ENCODE measurements at places on chromosomes 13 and 19.

- DNase-seq = peak; percentile 38
Measured at GRCh38 chr19:36638862-36639510, 27.7 kb downstream of the ZNF461 start.

DNA sequence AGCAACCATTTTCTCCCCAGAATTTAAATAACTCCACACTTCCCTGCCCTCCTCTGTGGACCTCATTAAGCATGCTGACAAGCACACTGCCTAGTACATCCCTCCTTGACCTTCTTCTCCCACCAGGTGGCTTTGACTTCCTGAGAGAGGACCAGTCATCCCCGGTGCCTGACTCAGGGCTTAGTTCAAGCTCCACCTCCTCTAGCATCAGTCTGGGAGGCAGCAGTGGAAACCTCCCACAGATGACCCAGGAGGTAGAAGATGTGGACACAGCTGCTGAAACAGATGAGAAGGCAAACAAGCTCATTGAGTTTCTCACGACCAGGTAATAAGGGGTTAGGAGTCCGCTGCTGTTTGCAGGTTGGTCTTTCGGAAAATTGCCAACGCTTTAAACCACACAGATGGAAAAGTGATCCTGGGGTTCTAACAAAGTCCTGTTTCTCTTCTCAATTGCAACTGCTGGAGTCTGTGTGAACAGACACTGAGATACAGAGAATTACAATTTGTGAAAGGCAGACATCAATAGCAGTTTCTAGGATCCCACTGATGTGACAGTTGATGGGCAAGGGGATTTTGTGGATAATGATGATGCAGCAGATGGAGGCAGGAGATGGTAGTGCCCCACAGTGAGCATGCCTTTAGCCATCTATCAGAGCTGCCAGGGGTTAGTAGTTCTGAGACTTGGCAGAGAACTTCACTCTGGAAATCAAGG, 86.7 kb downstream of the ZAR1L start:
- DNase-seq = peak; percentile 73

DNA sequence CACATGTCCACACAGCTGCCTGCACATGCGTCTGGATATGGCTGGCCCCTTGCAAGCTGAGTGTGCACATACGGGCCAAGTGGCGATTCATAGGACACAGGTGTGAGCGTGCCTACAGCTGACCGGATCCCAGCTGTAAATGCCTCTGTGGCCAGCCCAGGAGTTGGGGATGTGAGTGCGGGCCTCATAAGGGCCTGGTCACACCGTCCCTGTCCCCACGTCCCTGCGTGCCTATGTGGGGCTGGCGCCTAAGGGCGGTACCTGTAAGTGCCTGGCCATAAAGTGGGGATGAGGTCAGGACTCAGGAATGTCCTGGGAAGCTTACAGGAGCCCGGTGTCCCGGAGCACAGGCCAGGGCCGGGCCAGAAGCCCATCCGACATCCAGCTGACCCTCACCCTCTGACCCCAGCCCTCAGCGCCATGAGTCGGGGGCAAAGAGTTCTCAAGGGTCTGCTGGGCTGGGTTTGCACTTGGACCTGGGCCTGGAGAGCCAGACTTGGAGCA, 1.3 kb upstream of the ARHGAP45 start:
- DNase-seq = peak; percentile 79

DNA sequence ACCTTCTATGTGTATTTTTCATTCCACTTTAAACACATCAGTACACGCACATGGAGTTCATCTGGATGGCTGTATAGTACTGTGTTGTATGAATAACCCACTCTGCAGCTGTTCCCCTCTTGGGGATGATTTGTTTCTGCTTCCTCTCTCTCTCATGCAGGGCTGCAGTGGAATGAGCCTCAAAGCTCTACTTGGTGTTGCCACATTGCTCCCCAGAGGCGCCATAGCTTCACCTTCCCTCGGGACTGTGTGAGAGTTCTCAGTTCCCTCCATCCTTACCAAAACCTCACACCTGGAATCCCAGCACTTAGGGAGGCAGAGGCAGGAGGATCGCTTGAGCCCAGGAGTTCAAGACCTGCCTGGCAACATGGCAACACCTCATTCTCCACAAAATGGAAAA, 28.4 kb upstream of the GPR183 start:
- no peak for DNase-seq

DNA sequence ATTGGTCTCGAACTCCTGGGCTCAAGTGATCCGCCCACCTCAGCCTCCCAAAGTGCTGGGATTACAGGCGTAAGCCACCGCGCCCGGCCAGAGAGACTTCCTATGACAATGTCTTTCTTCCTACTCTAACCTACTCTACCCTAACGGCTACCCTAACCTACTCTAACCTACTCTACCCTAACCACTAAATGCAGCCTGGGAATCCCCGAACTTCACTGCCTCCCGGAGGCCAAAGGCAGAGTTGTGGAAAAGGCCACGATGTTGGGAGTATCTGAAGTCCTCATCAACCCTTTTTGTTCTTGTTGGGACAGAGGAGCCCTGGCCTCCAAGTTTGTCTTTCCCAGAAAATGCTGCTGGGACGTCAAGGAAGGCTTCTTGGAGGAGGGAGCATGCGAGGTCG, 967 bp upstream of the NR2C2AP start:
- peak; percentile 45 for DNase-seq

DNA sequence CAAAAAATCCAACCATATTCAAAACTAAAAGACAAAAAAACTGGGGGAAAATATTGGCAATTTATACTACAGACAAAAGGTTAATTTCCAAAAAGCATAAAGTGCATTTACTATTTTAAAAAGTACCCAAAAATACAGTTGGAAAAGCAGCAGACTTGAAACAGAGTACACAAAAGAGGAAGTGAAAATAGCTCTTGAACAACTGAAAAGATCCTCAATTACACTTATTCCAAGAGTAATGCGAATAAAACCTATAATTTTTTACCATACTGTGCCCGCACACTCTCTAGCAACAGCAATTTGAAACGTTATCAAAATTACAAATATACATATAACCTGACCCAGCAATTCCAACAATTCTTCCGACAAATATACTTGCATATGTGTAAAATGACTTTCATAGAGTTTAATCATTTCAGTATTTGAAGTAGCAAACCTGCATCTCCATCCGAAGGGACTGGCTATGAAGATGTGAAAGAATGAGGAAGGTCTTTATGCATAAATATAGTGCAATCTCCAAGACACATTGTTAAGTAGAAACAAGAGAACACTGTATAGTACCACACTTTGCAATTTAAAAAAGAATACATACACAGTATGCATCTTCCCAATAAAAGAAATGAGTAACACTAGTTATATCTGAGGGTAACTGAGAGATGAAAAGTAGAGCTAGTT, 25.4 kb downstream of the ALG5 start:
- DNase-seq = no peak
